Uterus (tissue), 4 donors: ENCODE measurements at places on chromosomes 7 and 10. TPM values are rescaled to one million over a fixed set of nuclear protein-coding genes. Genes with fewer than 3 reads are reported as not detected.
A peak's percentile ranks its signal among the peaks of the same experiment; 100 is the strongest.

- H3K27ac ChIP-seq: no peak overlapping the region
- H3K27me3 ChIP-seq: no peaks in the 10 kb centered on the region
- no peak for DNase-seq
- H3K36me3 ChIP-seq: no peaks in the 10 kb centered on the region
Measured at GRCh38 chr7:114548081-114548980, 133.7 kb downstream of the FOXP2 start.

DNA sequence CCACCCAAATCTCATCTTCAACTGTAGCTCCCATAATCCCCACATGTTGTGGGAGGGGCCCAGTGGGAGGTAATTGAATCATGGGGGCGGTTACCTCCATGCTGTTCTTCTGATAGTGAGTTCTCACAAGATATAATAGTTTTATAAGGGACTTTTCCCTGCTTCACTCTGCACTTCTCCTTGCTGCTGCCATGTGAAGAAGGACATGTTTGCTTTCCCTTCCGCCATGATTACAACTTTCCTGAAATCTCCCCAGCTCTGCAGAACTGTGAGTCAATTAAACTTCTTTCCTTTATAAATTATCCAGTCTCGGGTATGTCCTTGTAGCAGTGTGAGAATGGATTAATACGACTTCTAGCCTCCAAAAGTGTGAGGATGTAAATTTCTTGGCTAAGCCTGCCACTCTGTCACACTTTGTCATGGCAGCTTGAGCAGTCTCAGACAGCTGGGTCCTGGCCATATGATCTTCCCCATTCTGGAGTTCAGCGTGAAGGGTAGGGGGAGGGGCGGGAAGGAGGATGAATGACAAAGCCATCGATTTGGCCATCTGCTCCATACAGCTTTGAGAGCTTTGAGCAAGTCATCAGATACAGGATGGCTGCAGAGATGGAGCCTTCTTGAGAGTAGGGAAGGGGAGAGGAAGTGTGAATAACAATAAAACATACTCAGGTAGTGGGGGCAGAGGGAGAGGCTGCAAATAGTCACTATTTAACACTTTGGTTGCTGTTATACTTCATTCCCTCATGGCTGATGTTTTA lies 19.1 kb upstream of the INPP5F start:
- no peak overlapping the region for H3K27ac ChIP-seq
- no peaks in the 10 kb centered on the region for H3K4me1 ChIP-seq
- H3K36me3 ChIP-seq: no peaks in the 10 kb centered on the region
- no peak overlapping the region for H3K4me3 ChIP-seq

ANKRD30A gene
- total RNA-seq: not detected

DNA sequence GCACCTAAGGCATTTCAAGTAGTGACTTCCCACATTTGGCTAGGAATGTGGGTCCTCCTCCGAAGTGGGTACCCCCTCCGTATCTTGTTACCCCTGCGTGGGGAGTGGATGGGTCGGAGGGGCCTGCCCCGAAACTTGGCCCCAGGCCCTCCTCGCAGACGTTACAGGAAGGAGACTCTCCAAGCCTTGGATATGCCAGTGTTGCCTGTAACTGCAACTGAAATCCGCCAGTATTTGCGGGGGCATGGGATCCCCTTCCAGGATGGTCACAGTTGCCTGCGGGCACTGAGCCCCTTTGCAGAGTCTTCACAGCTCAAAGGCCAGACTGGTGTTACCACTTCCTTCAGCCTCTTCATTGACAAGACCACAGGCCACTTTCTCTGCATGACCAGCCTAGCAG lies 823 bp downstream of the TWNK start:
- DNase-seq: no peak
- no peaks in the 10 kb centered on the region for H3K27me3 ChIP-seq
- H3K27ac ChIP-seq: no peak overlapping the region
- peaks cover 20% of the 10 kb centered on the region for H3K4me1 ChIP-seq
- H3K36me3 ChIP-seq: no peaks in the 10 kb centered on the region

- no peaks in the 10 kb centered on the region for H3K36me3 ChIP-seq
- no peaks in the 10 kb centered on the region for H3K27me3 ChIP-seq
- DNase-seq: peak; percentile 29
- no peak overlapping the region for H3K4me3 ChIP-seq
Measured at GRCh38 chr7:50954716-50955115, 172.0 kb upstream of the GRB10 start.

FOXI2 gene
- not detected for total RNA-seq

DNA sequence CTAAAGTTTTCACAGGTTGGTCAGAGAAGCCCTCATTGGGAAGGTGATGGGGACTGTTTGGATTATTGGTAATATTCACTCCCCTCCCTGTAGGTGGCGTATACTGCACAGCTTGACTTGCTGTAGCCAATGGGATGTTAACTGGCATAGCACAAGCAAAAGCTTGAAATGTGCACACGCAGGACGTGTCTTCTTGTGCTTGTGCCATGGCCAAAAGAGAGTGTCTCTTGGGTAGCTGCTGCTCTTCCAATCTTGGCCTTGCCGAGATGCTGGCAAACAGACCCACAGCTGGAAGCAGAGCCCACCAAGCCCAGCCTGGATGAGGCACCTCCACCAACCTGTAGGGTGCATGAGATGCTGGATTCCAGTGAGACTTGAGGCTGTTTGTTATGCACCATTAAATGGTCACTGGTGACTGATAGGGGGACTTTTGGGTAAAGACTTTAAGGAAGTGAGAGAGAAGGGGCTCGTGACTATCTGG lies 266.0 kb downstream of the GRID1 start:
- H3K36me3 ChIP-seq: no peaks in the 10 kb centered on the region
- no peak overlapping the region for H3K27ac ChIP-seq

GRCh38 chr7:144720149-144720548 lies 115.7 kb downstream of the TPK1 start:
- DNase-seq: no peak
- H3K27ac ChIP-seq: no peak overlapping the region
- H3K4me3 ChIP-seq: no peak overlapping the region
- H3K4me1 ChIP-seq: no peaks in the 10 kb centered on the region
- H3K36me3 ChIP-seq: no peaks in the 10 kb centered on the region

PFKP gene
- total RNA-seq: 25.9 TPM

- no peaks in the 10 kb centered on the region for H3K36me3 ChIP-seq
- peak overlapping the region; percentile 98 for H3K27ac ChIP-seq
- DNase-seq: peak; percentile 73
- H3K27me3 ChIP-seq: no peaks in the 10 kb centered on the region
Measured at GRCh38 chr10:117553142-117553814, 10.7 kb downstream of the EMX2 start.

IL2RA gene
- total RNA-seq: not detected

UTF1 gene
- not detected for total RNA-seq

C7orf33 gene
- total RNA-seq: not detected

DNA sequence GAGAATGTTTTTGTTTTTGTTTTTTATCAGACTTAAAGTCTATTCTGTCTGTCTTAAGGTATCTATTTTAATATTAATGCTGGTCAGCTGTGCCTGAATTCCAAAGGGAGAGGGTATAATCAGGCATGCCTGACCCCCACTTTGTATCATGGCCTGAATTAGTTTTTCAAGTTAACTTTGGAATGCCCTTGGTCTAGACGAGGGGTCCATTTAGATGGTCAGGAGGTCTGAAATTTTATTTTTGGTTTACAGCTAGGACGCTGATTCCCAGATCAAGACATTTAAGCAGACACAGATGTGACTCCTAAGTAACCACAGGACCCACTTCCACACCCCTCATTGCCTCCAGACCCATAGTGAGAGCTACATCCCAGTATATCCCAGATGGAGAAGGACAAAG lies 189.5 kb downstream of the ARHGAP12 start:
- no peak overlapping the region for H3K4me3 ChIP-seq
- H3K36me3 ChIP-seq: no peaks in the 10 kb centered on the region
- H3K27me3 ChIP-seq: no peaks in the 10 kb centered on the region
- DNase-seq: no peak
- no peaks in the 10 kb centered on the region for H3K4me1 ChIP-seq
- no peak overlapping the region for H3K27ac ChIP-seq
